ENCODE measurements at places on chromosomes 1 and 21.

DNA sequence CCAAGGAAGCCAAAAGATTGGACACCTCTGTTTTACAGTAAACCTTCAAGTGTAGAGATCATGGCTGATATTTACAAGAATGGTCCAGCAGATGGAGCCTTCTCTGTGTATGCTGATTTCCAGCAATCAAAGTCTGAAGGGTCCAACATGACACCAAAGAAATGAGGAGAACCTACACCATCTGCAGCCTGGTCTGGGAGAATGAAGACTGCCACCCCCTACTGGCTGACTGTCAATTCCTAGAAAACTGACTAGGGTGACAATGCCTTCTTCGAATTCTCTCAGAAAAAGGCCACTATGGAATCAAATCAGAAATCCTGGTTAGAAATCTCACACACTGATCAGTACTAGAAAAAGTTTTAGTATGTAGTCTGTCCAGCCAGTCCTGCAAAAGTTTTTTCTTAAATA, 83.3 kb downstream of the CDC42BPA start:
- no peak for DNase-seq

DNA sequence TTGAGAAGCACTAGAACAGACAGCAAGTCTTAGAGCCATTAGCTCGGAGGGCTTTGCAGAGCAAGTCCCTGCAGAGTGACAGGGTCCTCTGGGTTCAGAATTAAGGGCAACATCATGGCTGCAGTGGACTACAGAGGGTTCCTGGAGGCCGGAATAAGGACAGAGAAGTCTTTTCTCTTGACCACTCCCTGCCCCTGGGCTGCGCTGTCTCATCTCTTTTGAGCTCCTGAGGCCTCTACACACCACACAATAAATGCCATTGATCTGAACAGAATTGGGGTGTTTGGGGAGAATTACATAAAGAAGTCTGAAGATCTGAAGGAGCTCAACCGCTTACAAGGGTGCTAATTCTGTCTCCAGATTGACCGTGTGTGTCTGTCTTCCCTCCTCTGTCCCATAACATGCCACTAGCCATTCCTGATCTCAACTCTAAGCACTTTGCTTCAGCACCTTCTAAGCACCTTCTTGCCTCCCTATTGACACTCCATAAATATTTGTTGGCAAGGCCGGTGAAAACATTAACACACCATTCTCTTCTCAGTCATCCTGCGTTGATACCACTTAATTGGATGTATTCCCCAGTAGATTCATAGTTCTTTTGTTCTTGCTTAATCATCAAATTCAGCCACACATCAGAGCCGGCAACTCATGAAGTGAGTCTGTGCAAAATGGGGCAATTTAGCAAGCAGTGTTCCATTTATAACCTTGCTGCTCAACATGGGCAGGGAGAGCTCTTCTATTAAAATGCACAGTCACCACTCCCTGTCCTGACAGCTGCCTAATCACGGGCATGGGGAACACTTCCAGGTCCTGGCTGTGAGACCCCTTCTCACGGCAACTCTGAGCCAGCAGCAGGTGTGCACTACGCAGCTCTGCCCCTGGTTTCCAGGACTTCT, 49.7 kb downstream of the NMNAT2 start:
- DNase-seq = no peak

DNA sequence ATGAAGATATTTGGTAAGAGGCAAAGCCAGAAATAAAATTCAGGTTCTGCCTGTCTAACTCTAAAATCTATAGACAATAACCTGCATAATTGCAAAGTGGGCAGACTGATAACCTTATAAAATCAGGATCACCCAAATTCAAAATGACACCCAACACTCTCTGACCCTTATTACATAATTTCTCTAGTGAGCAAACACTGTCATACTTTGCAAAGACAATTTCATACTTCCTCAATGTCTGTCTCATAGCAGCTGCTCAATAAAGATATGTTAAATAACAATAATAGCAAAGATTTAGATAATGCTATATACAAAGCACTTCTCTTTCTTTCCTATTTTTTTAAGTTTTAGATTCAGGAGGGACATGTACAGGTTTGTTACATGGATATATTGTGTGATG, 118.5 kb downstream of the UCHL5 start:
- DNase-seq = no peak

DNA sequence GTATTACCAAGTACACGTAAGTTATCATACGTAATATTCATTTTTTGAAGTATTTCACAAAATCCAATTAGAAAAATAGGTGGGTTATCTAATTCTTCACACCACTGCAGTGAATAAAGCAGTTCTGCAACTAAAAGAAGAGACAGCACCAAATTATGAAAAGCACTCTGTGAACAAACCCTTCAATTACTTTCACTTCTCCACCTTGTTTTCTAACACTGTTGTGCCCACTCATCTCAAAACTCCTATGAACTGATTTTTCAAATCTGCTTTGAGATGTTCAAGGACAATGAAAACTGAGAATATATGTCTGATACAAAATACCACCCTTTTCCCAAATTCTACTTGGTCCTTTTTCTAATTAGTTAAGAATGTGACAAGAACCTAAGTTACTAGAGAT, 39.4 kb downstream of the LTN1 start:
- DNase-seq = no peak

DNA sequence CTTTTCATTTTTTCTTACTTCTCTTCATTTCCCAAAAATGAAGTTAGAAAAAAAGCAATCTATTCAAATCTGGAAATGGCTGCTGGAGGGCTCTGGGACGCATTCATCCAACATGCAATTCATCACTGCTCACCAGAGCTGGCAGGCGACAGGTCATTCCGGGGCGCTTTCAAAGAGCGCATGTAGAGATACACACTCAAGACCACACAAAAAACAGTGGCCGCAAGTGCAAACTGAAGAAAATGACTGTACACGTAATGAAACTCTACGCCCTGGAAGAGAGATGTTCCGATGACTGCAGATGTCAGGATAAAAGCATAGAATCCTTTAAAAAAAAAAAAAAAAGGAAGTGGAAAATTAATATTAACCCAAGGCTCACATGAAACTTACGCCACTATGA, 15.5 kb downstream of the LBR start:
- no peak for DNase-seq

GRCh38 chr1:241715956-241716355, 63.9 kb downstream of the WDR64 start:
- DNase-seq = no peak

Data from amygdala (tissue), 56 donors.